Myocyte (in vitro differentiated cells): ENCODE measurements at places on chromosomes 6 and 20. TPM values are rescaled to one million over a fixed set of nuclear protein-coding genes. Genes with fewer than 3 reads are reported as not detected.
A peak's percentile ranks its signal among the peaks of the same experiment; 100 is the strongest.

- no peak for DNase-seq
Measured at GRCh38 chr20:9523636-9524035, 9.2 kb downstream of the LAMP5 start.

The SPDEF gene
- not detected in 2 replicates for total RNA-seq

DNA sequence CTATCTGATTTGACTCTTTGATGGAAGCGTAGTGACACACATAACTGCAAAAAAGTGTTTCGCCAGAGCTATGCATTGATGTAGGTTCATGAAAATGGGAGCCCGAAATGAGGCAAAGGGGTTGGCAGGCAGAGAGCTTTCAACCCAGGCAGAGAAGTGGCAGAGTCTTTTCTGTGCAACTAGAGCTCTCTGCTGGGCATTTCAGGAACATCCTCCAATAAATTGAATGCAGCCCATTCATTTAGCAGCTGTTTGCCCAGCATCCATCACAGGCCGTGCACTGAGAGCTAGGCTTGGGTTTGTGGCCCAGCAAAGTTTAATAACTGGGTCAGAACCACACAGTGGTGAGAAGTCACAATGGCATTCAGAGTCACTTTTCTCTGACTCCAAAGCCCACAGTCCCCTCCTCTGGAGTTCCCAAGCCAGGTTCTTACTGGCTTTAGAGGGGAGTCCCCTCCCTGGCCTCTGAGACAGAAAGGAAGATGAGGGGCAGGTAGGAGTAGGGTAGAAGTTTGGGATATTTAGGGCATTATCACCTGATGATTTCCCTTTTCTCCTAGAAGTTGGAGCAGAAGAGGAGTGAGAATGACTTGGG, 31.8 kb upstream of the ELMO2 start:
- peak; percentile 67 for DNase-seq

DNA sequence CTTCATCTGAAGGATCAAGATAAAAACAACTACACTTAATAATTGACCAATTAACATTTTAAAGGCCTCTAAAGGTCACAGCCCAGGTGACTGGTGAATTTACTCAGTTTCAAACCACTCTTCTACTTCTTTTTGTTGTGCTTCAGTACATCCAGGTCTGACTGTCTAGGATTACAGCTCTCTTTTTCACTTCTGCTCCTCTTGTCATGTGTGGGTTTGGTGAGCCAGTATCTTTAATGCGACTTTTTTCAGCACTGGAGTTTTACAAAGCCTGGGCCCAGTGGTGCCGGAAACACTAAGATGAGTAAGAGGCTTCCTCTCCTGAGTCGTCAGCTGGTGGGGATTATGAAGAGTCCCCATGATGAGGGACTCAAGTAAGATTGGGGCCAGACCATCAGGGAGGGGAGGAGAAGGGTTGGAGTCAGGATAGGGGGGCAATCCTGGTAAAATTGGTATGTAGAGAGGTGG, 27.0 kb downstream of the HECA start:
- peak; percentile 7 for DNase-seq

- DNase-seq = no peak
Measured at GRCh38 chr6:47817749-47818148, 35.9 kb downstream of the OPN5 start.

GRCh38 chr20:63567136-63567385, 7.0 kb downstream of the HELZ2 start:
- DNase-seq = no peak

DNA sequence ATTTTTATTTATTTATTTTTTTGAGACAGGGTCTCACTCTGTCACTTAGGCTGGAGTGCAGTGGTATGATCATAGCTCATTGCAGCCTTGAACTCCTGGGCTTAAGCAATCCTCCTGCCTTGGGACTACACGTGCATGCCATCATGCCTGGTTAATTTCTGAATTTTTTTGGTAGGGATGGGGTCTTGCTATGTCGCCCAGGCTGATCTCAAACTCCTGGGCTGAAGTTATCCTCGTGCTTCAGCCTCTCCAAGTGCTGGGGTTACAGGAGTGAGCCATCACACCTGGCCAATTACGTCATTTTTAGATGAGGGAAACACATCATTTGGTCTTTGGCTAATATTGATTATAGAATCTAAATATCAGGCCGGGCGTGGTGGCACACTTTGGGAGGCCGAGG, 32.1 kb downstream of the SOX4 start:
- no peak for DNase-seq

The CDC25B gene
- 127 and 211 TPM in 2 replicates for total RNA-seq

DNA sequence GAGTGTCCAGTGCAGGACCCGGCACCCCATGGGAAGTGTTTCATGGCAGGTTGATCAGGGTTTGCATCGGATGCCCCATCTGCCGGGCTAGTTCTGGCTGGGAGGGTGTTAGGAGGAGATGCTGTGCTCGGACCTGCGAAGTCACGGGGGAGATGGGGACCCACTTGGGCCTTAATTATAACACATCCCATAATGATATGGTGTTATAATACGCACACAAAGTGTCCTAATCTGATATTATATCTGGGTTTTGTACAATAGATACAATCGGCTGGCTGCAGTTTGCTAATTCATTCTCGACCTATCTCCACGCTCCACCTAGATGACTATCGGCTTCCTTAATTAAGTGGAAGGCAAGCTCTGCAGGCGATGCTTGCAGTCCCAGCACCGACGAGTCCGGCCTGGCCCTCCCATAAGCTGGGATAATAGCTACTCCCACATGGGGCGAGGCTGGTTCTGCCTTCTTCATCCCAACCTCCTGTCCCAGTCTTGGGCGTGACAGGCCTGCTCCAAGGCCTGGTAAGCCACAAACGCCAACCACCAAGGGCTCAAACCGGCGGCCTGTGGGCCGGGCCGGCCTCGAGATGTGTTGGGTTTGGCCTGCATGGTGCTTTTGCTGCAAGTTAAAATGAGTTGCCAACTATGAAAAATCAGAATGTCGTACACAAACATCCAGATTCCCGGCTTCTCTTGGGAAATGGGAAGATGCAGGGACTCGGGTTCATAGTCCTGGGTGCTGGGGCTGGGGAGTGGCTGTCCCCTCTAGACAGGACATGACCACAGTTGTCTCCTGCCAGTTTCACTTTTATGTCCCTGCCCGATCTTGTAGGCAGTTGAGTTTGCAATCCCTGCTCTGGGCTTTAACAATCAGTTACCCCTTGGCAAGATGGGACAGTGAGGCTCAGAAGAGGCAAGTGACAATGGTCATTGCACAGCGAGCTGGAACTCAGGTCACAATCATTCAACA, 32.7 kb downstream of the CEBPB start:
- peak; percentile 65 for DNase-seq

The UBE2V1 gene
- 86.8 and 96.8 TPM in 2 replicates for total RNA-seq

The NMBR gene
- total RNA-seq = not detected in 2 replicates

DNA sequence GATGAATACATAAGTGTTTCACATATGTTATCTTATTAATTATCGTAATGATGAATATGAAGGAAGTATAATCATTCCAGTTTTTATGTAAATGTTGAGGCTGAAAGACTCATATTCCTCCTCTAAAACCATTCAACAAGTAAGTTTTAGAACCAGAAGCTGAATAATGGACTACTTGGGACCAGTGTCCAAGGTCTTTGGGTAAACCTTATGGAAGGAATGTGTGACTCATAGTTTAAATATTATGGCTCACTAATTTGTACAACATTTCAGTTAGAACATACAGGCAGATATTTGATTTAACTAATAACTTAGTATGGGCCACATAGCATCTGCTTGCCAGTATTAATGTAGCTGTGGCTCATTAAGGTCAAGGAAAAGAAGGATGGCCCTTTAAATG, 209.6 kb downstream of the TFAP2B start:
- DNase-seq = no peak

DNA sequence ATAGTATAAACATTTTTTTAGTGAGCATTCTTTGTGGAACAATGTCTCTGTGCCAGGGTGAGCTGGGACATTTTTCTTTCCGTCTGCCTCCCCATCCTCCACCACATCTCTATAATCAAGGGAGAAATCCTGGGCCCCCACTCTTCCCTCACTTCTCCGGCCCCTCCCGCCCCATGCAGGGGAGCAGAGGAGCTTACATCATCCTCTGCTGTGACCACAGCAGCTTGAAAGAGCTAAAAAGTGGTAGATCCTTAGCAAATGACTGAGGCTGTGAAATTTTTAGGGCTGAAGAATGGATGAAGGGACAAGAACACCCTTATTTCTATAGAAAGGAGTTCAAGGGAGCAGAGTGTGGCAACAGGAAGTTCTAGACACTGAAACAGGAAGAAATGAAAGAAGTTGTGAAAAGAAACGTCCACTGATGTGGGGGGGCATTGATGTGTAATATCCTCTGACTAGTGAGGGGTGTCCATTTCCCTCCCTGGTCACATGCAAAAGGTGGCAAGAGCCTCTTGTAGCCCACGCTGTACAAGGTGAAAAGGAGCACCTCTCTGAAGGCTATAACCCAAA, 380.3 kb upstream of the JARID2 start:
- no peak for DNase-seq

GRCh38 chr6:138719011-138719635, 54.4 kb upstream of the CCDC28A start:
- DNase-seq = peak; percentile 6

- no peak for DNase-seq
Measured at GRCh38 chr20:45374966-45375365, 3.2 kb downstream of the TP53TG5 start.

DNA sequence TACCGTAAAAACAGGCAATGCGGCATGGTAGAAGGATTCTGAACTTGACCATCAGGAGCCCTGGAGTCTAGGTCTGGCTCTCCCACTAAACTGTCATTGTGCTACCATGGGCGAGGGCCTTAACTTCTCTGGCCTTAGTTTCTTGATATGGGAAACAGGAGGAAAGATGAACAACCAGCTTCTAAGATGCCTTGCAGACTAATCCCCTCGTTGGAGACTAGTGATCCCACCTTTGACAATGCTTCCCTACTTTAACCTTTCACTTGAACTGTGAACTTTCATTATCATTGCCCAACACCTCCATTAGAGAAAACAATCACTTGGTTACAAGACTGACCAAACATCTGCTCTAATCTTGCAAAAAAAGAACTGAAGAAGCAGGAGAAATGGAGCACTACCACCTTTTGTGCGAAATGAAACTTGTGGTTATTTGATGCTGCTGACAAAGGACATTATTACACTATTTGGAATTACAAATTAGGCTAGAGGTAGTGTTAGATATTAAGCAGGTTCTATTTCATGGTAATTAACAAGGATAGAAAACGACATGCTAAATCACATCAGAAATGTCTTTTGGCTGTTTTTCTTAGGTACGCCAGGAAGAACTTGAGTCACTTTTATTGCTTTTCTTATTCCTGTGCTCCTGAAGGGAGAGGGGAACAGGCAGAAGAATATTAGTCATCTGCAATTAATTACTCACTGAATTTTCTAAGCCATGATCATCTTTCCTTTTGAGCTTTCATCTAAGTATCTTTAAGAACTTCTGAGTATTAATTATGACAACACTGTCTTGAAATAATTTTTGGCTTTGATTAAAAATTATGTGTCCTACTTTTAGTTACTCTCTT, 39.1 kb upstream of the ARHGAP18 start:
- no peak for DNase-seq

GRCh38 chr6:113019176-113019575, 672.0 kb downstream of the RFPL4B start:
- no peak for DNase-seq

DNA sequence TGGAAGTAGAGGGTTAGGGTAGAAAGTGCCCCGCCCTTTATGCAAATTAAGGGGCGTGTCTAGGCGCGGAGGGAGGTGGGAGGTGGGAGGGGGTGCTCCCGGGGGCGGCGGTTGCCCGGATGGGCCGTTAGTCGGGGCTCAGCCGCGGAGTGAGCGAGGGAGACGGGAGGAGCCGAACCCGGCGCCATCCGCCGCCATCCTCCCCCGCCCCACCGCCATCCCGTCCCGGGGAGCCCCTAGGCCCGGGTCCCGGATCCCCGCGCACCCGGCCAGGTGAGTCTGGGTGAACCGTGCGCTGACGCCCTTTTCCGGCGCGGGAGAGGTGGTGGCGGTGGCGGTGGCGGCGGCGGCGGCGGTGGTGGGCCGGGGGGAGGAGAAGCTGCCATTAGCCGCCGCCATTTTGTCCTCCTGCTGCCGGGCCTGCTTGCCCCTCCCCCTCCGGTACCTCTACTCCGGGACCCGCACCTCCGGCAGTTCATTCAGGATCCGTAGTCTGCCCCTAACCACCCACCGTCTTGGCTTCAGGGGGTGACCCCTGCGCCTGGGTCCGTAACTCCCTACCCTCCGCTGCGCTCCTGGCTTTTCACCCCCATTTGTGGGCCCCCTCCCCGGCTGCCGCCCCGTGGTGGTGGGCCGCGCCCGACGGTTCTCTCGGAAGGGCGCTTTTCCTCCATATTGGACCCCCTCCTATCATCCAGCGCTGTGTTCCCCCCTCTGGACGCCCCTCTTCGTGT, at the start of gene PRRC2A:
Gene PRRC2A, plus strand, starts transcription at position 130 of the 734 bp plus-strand sequence. CDS start 2,075 bp downstream, outside the sequence.
- DNase-seq = no peak

The RGS17 gene
- 4.7 and 6.7 TPM in 2 replicates for total RNA-seq

GRCh38 chr6:90393232-90393884, 96.7 kb upstream of the BACH2 start:
- peak; percentile 61 for DNase-seq

GRCh38 chr6:151493804-151494234, at the start of gene CCDC170:
Gene CCDC170, plus strand, starts transcription at chr6:151494017. Its CDS starts 112 bp downstream, at chr6:151494129.
- DNase-seq = peak; percentile 21

DNA sequence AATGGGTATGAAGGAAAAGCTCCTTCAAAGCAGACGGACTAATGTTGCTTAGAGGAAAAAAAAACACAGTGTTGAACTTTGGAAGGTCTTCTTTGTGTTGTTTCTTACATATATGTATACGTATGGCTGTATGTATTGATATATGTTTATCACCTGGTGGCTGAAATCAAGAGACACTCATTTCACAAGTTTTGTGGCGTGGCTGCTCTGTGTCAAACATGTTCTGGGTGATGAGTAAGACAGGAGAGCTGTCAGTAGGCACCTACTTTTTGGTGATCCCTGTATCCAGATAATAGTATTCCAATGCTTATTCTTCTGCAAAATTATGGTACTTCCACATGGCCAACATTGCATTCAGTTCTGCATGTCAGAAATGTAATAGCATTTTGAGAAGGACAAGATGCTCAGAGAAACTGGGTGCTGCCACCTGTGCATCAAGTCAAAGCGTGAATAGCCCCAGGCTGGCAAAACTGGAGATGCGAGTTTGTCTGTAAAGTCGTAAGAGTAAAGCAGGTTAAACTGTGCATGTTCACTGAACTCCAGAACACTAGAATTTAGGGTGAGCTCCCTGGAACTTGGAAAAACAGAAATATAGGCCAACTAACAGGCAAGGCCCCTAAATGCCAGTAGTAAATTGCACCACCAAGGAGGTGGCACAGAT, 67.9 kb downstream of the ARMC2 start:
- DNase-seq = no peak
